ENCODE measurements at places on chromosomes 4 and X. TPM values are rescaled to one million over a fixed set of nuclear protein-coding genes. Genes with fewer than 3 reads are reported as not detected.

Gene AMBN
- not detected for total RNA-seq

- no peaks in the 10 kb centered on the region for H3K4me1 ChIP-seq
- no peak overlapping the region for H3K4me3 ChIP-seq
Observed at GRCh38 chr4:73922766-73923630, 53.8 kb downstream of the CXCL1 start.

DNA sequence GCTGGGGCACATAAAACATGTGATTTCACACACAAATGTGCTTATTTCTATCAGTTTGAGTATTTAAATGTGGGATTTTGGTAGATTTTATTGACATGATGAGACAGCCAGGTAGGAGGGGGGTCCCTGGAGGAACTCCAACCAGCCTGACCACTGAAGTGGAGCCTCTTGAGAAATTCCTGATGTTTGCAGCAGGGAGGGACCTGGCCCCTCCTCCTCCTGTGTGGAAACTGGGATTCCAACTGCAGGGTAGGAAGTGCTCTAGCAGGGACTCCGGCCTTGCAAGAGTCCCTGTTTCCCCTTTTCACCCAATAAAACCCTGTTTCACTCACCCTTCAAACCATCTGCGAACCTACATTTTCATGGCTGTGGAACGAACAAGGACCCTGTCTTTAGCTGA is 2224.0 kb upstream of the AGA start:
- H3K27me3 ChIP-seq: no peaks in the 10 kb centered on the region
- H3K4me1 ChIP-seq: no peaks in the 10 kb centered on the region
- H3K4me3 ChIP-seq: no peak overlapping the region
- no peak overlapping the region for H3K27ac ChIP-seq

- DNase-seq: no peak
- no peak overlapping the region for H3K4me3 ChIP-seq
- no peak overlapping the region for H3K27ac ChIP-seq
- H3K4me1 ChIP-seq: peaks cover 9% of the 10 kb centered on the region
Observed at GRCh38 chrX:107752043-107752442, 23.5 kb downstream of the TSC22D3 start.

Gene KCND1
- total RNA-seq: 8.3 TPM

- H3K36me3 ChIP-seq: no peaks in the 10 kb centered on the region
- no peaks in the 10 kb centered on the region for H3K4me1 ChIP-seq
- DNase-seq: no peak
- no peak overlapping the region for H3K4me3 ChIP-seq
Observed at GRCh38 chr4:56220261-56220660, 167.0 kb downstream of the AASDH start.

GRCh38 chrX:9878146-9878820 is 88.9 kb upstream of the CLDN34 start:
- no peak overlapping the region for H3K27ac ChIP-seq
- no peak for DNase-seq
- peaks cover 12% of the 10 kb centered on the region for H3K4me1 ChIP-seq

DNA sequence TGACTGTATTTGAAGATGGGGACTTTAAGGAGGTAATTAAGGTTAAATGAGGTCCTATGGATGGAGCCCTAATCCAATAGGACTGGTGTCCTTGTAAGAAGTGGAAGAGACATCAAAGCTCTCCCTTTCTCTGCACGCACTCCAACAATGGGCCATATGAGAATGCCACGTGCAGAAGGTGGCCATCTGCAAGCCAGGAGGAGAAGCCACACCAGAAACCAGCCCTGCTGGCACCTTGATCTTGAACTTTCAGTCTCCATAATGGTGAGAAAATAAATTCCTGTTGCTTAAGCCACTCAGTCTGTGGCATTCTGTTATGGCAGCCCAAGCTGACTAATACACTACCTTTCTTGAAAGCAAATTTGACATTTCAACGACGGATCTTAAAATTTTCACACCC is 73.2 kb downstream of the SMARCA1 start:
- peaks cover 10% of the 10 kb centered on the region for H3K27me3 ChIP-seq
- no peaks in the 10 kb centered on the region for H3K4me1 ChIP-seq
- H3K4me3 ChIP-seq: no peak overlapping the region
- no peak overlapping the region for H3K27ac ChIP-seq

Gene PRRG1
- total RNA-seq: not detected

DNA sequence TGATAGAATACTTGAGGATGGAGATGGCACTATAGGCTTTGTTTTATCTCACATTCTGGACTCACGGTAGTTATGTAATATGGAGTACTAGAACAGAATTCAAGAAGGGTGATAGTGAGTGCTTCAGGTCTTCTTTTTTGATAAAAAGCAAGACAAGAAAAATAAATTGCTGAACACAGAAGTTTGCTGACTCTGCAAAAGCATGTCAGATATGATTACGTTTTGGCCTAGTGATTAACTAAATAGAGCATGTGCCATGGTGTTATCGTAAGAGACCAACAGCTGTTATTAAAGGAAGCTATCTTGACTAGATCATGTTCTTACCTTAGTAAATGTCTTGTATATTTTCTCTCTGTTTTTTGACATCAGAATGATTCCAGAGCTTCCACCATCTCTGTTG is 436.9 kb upstream of the LCORL start:
- no peak overlapping the region for H3K4me3 ChIP-seq

Gene PDCL2
- not detected for total RNA-seq

Gene VSIG1
- total RNA-seq: 0.22 TPM

DNA sequence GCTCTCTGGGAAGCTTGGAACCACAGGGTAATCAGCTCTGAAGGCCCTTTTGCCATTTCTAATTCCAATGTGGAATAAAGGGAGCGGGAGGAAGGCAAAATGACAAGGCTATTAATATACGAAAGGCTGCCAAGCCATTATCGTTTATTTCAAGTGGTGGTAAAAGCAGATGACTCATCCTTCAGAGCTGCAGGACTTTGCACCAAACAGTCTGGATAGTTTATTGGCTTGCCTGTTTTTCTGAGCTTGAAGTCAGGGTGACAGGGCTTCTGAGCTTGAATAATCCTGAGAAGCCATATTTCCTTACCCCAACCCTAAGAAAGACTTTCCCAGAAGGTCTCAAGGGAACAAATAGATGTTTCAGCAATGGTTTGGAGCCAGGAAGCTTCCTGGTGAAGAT is 7.7 kb upstream of the GABRE start:
- no peak overlapping the region for H3K27ac ChIP-seq
- H3K36me3 ChIP-seq: no peaks in the 10 kb centered on the region
- no peaks in the 10 kb centered on the region for H3K4me1 ChIP-seq
- peaks cover 31% of the 10 kb centered on the region for H3K27me3 ChIP-seq

- no peaks in the 10 kb centered on the region for H3K36me3 ChIP-seq
- no peaks in the 10 kb centered on the region for H3K27me3 ChIP-seq
- H3K4me1 ChIP-seq: peaks cover 20% of the 10 kb centered on the region
Observed at GRCh38 chr4:26609868-26610267, 26.0 kb downstream of the TBC1D19 start.

DNA sequence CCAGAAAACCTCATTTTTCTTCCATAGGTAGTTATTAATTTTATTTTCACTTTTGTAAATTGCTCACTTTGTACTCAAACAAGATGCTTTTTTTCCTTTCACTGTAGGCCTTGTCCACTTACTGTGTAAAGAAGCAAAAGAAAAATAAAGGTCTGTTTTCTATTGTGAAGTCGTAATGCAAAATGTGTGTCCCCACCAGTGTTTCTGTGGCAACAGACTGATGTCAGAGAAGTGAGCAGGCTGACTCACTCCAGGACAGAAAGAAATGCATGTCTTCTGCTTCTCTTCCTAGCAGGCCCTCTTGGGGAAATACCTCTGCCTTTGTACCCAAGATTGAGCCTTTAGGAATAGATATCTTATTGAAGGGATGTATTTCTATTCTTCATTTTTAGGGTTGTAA is 30.3 kb downstream of the INPP4B start:
- DNase-seq: peak; percentile 71
- peak overlapping the region; percentile 81 for H3K4me3 ChIP-seq
- peaks cover 5% of the 10 kb centered on the region for H3K27me3 ChIP-seq
- peak overlapping the region; percentile 75 for H3K27ac ChIP-seq

DNA sequence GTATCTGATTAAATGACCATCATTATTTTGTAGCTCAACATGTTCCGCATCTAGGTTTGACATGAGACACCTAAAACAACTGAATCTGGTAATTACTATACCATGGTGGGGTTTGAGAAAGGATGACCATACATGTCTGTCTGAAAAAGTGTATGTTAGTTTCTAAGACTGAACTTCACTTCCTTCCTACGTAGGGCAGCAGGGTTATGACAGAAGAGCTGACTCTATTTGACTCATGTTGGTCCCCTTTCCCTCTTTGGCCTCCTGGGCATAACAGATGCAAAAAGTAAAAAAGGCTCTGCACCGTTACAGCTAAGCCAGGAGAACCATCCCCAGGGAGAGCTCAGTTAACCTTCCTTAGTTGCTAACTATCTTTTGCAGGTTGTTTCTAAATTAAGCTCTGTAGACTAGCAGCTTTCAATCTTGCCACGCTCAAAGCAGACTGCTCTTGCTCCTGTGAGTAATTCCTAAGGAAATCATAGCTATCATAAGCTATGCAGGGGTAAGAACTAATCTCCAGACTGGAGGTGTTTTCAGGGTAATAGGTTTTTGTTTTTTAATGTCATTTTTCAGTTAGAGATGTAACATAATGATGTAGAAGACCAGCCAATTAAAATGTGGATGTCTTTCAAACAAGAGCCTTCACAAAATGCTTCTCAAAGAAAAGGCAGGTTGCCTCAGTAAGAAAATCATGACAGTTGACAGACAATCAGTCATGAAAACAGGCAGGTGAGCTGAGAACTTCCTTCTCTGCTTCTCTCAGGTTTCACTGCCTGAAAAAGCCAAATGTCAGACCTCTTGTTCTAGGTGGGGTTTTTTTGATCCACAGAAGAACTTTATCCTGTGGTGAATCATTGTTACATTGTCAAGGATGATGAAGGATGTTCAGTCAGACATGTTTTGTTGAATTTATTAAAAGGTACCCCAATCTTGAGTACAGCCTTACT is 66.9 kb upstream of the DAPP1 start:
- H3K36me3 ChIP-seq: no peaks in the 10 kb centered on the region
- no peak overlapping the region for H3K27ac ChIP-seq
- no peak overlapping the region for H3K4me3 ChIP-seq
- no peak for DNase-seq
- H3K27me3 ChIP-seq: peaks cover 35% of the 10 kb centered on the region
- H3K4me1 ChIP-seq: peaks cover 9% of the 10 kb centered on the region

- H3K27ac ChIP-seq: peak overlapping the region; percentile 98
- H3K36me3 ChIP-seq: peaks cover 10% of the 10 kb centered on the region
- no peaks in the 10 kb centered on the region for H3K27me3 ChIP-seq
- H3K4me3 ChIP-seq: peak overlapping the region; percentile 96
- DNase-seq: no peak
Observed at GRCh38 chr4:143185253-143186107, 763 bp downstream of the USP38 start.

GRCh38 chr4:60981534-60981933 is 218.6 kb upstream of the ADGRL3 start:
- H3K4me1 ChIP-seq: no peaks in the 10 kb centered on the region
- H3K4me3 ChIP-seq: no peak overlapping the region
- H3K27ac ChIP-seq: no peak overlapping the region
- DNase-seq: no peak

Gene PNMA6A
- 0.60 TPM for total RNA-seq

DNA sequence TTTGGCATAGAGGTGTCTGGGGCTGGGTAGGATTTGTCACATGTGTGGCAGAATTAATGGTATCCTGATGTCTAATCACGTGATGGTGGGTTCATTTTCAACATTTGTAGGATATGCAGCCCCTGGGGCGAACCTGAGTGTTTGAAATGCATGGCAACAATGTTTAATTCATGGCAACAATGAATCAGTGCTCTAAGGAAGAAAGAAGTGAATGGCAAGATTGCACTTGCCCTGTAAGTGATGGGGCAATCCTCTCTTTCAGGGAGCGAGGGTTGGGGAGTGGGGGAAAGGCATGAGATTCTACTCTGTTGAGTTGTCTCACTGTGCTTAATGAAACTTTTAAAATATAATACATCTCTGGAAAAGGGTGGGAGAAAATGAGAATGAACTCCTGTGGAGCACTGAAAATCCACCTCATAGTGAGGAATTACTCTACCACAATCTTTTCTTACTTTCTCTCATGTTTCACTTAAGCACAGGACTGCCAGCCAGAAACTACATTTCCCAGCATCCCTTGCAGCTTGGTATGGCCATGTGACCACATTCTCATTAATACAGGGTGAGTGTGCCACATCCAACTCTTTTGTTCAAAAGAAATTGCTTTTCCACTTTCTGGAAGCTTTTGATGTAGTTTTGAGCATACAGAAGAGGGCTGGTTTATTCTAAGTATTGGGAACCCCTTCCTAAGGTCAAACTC is 64.0 kb upstream of the PGM2 start:
- H3K36me3 ChIP-seq: no peaks in the 10 kb centered on the region
- no peak overlapping the region for H3K4me3 ChIP-seq
- H3K27me3 ChIP-seq: no peaks in the 10 kb centered on the region
- H3K27ac ChIP-seq: no peak overlapping the region

GRCh38 chrX:116272322-116272721 is 101.8 kb downstream of the AGTR2 start:
- H3K27me3 ChIP-seq: no peaks in the 10 kb centered on the region
- no peak for DNase-seq
- H3K36me3 ChIP-seq: no peaks in the 10 kb centered on the region
- no peaks in the 10 kb centered on the region for H3K4me1 ChIP-seq
- no peak overlapping the region for H3K4me3 ChIP-seq
- no peak overlapping the region for H3K27ac ChIP-seq

DNA sequence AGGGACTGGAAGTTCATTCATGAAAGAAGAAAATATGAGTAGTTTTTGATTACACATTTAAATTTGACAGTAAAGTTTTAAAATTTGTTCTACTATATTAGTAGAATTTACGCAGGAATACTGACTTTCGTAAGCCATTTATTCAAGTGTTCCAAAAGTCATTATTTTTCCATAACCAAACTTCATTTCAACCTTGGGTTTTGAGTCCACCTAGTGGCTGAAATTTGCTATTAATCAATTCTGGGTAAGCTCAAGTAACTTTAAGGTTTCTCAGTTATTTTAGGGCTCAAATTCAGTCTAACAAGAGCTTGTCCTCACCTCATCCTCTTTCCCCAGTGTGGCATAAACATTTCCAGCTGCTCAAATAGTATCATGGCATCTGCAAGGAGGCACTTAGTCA is 175.4 kb downstream of the SH3BGRL start:
- no peak for DNase-seq
- H3K4me3 ChIP-seq: no peak overlapping the region
- H3K27ac ChIP-seq: no peak overlapping the region

Gene GLOD5
- total RNA-seq: not detected

DNA sequence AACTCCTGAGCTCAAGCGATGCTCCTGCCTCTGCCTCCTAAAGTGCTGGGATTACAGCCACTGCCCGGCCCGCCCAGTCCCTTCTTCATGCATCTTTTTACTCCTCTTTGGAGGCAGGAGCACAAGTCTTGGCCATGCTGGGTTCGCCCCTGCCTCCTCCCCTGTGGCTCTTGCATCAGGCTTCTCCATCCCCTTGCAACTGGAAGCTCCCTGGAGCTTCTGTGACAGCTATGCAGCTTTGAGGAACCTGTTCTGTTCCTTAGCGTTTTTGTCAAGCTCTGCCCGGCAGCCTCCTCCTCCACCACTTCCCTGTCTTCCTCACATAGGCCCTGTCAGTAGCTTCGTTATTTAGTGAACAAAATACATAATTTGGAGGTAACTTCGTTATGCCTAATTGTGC is 73.9 kb downstream of the PSAPL1 start:
- H3K4me1 ChIP-seq: no peaks in the 10 kb centered on the region
- no peak overlapping the region for H3K27ac ChIP-seq

Gene MAOB
- 0.10 TPM for total RNA-seq

- H3K4me1 ChIP-seq: no peaks in the 10 kb centered on the region
- no peak for DNase-seq
- peaks cover 10% of the 10 kb centered on the region for H3K27me3 ChIP-seq
- H3K27ac ChIP-seq: no peak overlapping the region
Observed at GRCh38 chrX:44735498-44735897, 108.3 kb upstream of the DUSP21 start.

- peaks cover 7% of the 10 kb centered on the region for H3K36me3 ChIP-seq
- H3K27ac ChIP-seq: peak overlapping the region; percentile 14
- peak overlapping the region; percentile 75 for H3K4me3 ChIP-seq
- H3K27me3 ChIP-seq: no peaks in the 10 kb centered on the region
- no peak for DNase-seq
Observed at GRCh38 chrX:155262970-155263754, 1.1 kb downstream of the RAB39B start.

Gene PHOX2B
- total RNA-seq: not detected
